DMS79 (cell line): ENCODE measurements at places on chromosomes 1 and 21.

- DNase-seq: no peak
These were observed 525.6 kb downstream of the PTBP2 start for GRCh38 chr1:97247196-97247595.

GRCh38 chr1:47178020-47178419 lies 11.8 kb downstream of the PDZK1IP1 start:
- no peak for DNase-seq

- peak; percentile 96 for DNase-seq
These were observed 5.3 kb downstream of the PRUNE1 start for GRCh38 chr1:151013518-151013917.

DNA sequence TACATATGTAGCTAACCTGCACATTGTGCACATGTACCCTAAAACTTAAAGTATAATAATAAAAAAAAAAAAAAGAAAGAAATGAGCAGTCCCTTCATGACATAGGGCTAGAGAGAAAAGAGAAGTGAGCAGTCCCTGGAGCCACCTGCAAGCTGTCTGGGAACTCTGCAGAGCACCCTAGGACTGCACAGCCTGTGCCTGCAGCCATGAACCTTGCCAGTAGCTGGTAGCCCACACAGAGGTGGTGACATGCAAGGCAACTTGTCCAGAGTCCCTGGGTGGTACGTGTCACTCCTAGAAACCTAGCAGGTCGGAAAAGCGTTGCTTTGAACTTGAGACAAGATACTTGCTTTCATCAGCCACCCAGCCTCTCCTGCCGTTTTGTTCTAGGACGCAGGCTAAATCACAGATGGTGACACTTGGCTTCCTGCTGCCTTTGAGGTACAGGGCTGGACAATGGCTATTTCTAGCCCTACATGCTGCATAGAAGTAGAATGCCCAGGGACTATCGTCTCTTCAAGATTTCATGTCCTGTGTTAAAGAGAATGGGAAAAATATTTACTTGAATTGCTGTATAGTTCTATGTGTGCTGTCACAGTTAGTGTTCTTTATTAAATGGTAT lies 260.9 kb downstream of the LTN1 start:
- DNase-seq: no peak

GRCh38 chr1:113872219-113872935 lies 865 bp upstream of the PTPN22 start:
- no peak for DNase-seq

- peak; percentile 21 for DNase-seq
These were observed 7.5 kb upstream of the CYP4A11 start for GRCh38 chr1:46948629-46949416.

DNA sequence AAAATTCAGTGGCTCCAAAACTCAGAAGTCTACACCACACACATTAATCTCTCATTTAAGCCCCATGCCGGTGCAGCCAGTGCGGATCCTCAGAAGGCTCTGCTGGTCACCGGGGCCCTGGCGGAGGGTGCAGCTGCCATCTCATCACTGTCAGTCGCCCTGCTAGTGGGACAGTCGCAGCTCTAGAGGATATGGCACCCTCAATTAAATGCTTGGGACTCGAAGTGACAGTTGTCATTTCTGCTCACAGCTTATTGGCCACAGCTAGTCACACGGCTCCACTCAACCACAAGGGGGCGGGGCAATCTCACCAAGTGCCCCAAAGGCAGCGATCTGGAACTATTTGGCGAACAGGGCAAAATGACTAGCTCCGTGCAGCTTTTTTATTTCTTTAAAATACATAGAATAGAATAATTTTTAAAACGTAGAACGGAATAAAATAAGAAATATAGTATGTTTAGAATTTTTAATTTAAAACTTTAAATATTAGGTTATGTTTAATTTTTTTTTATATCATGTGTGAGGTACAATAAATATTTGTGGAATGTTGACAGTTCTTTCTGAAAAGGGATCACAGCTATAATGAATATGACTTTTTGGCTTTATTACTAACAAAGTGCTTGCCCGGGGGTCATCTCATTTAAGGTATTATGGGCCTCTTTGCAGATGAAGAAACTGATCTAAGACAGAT lies 8.0 kb upstream of the MAN1C1 start:
- DNase-seq: peak; percentile 13
